ENCODE measurements at places on chromosomes 3 and 15. TPM values are rescaled to one million over a fixed set of nuclear protein-coding genes. Genes with fewer than 3 reads are reported as not detected.

The LRRN1 gene
- not detected for total RNA-seq

The STX19 gene
- total RNA-seq, result not detected

The GOLGA6L7 gene
- total RNA-seq, result not detected

The KNG1 gene
- not detected for total RNA-seq

The LRRC31 gene
- not detected for total RNA-seq

The REC114 gene
- not detected for total RNA-seq

The PTH1R gene
- total RNA-seq, result not detected

The CDHR4 gene
- total RNA-seq, result not detected

The EAF2 gene
- total RNA-seq, result 0.26 TPM

The HRG gene
- not detected for total RNA-seq

The ZNF502 gene
- total RNA-seq, result 2.2 TPM

The PRTG gene
- 2.6 TPM for total RNA-seq

The CCR9 gene
- total RNA-seq, result not detected

The CPA3 gene
- not detected for total RNA-seq

The MYLK gene
- total RNA-seq, result 19.4 TPM

The CYP19A1 gene
- 0.11 TPM for total RNA-seq

The XIRP1 gene
- not detected for total RNA-seq

The ANAPC13 gene
- 62.3 TPM for total RNA-seq

The TPM1 gene
- 164 TPM for total RNA-seq

The DYNLT2B gene
- total RNA-seq, result 7.7 TPM

The XCR1 gene
- not detected for total RNA-seq

The GABRB3 gene
- total RNA-seq, result under 0.01 TPM

The SLCO2A1 gene
- total RNA-seq, result 6.7 TPM

The C3orf33 gene
- total RNA-seq, result 2.4 TPM

The CMC1 gene
- 4.4 TPM for total RNA-seq

The TMEM212 gene
- not detected for total RNA-seq

The ROPN1 gene
- not detected for total RNA-seq

The PAQR5 gene
- not detected for total RNA-seq

The DNAH12 gene
- total RNA-seq, result under 0.01 TPM

The ZIC1 gene
- total RNA-seq, result not detected

The SLC6A11 gene
- not detected for total RNA-seq

All from dermis lymphatic vessel endothelial cell (primary cell).